DMS53 (cell line): ENCODE measurements at places on chromosomes 16 and 17.

- DNase-seq = no peak
Measured at GRCh38 chr16:72983728-72984350, 64.1 kb downstream of the ZFHX3 start.

GRCh38 chr17:49162866-49163265, 30.3 kb downstream of the B4GALNT2 start:
- DNase-seq = no peak

DNA sequence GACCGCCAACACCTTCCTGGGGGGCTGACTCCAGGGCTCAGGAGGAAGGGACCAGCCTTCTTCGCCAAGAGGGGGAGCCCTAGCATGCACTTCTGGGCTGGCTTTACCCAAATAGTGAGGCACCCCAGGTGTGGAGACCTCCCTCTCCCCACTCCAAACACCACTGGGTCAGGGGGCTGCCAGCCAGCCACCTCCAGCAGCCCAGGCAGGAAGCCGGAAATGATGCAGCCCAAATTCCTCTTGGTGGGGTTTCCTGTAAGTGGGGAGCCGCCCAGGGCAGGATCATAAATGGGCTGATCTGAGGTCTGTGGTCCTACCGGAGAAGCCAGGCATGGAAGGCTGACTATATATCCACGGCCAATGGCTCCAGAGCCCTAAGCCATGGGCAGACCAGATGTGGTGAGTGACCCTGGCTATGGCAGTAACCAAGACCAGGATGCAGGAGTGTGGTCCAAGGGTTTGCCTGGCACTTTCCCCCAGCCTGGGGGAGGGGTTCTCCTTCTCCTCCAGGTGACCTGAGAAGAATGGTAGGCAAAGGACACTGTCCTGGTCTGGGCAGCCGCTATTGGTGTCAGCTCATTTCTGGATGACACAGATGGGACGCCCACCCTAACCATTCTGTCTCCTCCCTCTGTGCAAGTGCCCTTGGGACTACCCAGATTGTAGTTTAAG, 4.2 kb downstream of the GIT1 start:
- no peak for DNase-seq

DNA sequence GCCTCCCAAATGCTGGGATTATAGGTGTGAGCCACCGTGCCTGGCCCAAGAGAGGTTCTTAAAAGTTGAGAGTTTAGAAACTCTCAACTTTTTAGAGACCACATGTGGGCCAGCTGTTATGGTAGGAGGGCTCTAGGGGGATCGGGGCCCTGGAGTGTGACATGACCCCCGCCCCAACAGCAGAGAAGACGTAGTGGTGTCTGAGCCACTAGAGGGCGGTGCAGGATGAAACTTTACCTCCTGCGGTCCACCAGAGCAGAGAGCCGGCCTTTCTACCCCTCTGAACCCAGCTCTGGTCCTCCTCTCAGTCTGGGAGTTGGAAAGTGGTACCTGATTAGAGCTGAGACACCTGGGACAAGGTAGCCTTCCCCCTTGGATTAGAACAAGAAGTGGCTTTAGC, 7.4 kb downstream of the CDK5RAP3 start:
- peak; percentile 82 for DNase-seq

DNA sequence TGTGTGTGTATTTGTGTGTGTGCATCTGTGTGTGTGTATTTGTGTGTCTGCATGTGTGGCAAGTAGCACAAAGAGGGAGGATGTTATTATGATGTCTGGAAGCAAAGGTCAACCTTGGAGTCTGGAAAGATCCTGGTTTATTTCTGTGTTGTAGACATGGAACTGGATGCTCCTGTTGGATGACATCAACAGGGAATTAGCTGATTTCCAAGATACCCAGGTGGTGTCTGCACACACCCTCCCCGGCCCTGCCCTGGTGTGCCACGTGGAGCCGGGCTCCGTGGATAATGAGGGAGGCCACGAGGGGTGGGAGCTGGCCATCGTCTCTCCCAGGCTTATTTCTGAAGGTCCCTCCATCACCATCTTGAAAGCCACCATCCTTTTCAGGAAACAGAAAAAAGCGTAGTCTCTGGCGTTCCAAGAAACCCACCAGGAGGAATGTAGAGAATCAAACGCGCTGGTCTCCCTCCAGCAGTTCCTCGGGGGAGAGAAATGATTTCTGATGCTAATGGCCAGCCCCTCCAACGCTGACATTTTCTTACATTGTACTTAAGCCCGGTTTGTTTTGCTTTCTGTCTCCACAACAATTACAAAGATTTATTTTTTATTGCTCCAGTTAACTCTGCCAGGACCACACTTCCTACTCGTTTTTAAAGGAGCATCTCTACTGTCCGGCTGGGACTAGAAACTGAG, 93.3 kb downstream of the FOXL1 start:
- no peak for DNase-seq

DNA sequence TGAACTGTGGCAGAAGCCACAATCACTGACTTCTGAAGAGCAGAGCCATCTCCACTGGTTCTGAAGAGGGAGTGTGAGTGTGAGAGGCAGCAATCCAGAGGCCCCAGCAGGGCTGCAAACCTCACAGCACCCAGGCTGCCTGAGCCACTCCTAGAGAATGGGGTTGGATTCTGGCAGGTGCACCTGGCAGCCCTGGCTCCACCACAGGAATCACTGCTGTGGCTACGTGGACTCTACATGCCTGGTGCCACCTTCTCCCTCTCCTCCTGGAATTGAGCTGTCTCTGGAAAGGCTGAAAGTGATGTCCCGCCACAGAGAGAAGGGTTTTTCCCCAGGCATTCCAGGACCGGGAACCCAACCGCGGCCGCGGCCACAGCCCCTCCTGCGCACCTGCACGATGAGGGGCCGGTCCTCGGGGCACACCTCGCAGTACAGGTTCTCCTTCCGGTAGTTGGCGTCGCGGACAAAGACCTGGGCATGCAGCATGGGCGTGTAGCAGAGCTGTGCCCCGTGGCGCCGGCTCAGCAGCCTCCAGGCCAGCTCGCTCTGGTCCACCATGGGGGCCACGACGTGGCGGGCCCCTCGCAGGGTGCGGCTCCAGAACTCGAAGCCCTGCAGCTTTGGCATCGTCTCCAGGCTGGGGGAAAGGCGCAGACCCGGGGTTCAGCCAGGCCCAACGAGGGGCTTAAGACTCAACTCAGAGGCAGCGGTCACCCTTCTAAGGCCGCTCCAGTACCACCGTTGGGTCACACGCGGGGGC, 991 bp downstream of the DUS1L start:
- peak; percentile 88 for DNase-seq

DNA sequence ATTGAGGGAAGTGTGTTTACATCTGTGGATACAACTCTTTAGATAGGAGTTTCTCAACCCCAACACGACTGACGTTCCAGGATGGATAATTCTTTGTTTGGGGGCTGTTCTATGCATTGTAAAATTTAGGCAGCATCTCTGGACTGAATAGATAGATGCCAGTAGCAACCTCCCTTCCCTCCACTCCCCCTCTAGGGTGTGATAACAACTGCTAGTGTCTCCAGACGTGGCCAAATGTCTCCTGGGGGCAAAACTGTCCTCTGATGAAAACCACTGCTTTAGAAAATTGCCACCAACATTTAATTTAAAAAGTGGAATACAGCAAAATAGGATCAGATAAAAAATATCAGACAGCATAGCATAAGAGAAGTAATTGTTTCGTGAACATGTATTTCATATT, 79.9 kb downstream of the HS3ST3A1 start:
- no peak for DNase-seq

- DNase-seq = peak; percentile 45
Measured at GRCh38 chr17:77417575-77417974, 276.8 kb downstream of the SEC14L1 start.

- peak; percentile 92 for DNase-seq
Measured at GRCh38 chr16:23182206-23182678, 303 bp upstream of the SCNN1G start.

DNA sequence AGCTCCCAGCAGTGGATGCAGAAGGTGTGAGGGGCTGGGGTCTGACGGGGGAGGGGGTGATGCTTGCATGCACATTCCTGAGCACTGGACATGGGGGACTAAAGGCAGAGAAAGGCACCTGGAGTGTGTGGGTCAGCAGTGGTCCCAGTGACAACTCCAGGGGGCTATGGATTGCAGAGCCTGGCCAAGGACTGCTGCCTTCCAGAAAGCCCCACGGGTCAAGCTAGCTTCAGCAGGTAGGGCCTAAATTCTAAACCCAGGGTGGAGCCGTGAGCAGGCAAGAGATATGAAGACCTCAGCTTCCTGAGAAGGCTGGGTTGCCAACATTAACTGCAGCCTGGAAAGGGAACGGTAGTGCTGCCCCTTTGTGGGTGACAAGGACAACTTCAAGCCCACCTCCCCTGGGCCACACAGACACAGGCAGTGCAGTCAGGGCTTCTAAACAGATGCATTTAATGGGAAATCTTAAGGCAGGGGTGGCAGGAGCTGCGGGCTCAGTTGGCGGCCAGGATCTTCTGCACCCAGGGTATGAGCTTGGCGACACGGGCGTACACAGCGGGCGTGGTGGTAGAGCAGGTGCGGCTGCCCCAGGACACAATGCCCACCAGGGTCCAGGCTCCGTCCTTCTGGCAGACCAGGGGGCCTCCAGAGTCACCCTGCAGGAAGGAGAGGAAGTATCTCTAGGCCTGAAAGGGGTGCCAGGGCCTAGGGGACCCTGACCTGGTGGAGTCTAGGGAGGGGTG, 3.1 kb downstream of the CTRB2 start:
- DNase-seq = no peak

DNA sequence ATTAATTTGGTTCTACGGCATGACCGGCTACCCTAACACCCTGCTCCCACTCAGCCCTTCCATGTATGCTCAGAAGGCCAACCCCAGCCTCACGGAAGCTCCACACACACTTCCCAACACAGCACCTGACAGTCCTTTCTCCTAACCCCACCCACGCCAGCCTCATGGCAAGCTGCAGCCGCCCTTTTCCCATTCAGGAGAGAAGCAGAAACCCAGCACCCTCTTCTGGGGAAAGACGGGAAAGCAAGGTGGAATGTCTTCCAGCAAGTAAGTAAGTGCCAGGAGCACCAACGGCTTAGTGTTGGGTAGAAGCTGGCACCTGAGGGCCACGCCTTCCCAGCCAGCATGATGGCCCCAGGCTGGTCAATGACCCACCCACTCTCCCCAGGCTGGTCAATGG, 32.1 kb downstream of the ABR start:
- peak; percentile 72 for DNase-seq

DNA sequence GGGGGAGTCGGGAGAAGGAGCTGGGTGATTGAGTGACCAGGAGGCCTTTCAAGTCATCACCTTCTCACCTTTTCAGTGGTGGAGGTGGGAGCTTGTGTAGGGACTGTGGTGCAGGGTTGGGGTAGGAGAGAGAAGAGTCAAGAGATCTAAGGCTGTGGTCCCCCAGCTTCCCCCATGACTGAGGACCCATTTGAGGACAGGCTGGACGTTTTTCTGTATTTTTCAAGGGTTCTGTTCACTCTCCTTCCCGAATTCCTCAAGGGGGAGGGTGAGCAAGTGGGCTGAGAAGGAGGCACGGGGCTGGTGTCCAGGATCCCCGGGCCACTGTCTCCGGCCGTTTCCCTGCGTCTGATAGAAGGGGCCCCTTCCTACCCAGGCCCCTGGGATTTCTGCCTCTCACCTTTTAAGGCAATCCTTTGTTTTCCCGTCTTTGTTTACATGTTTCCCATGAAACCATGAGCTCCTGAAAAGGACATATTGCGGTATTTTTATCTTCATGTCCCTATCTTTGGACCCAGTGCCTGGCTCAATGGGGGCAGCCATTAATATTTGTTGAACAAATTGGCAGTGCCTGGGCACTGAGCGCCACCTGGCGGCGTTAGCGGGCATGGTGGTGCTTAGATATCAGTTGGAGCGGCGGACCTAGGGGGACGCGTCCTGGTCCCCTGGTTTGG, 9.2 kb upstream of the CD300A start:
- DNase-seq = peak; percentile 86

GRCh38 chr17:28810437-28810836, 32.2 kb downstream of the FAM222B start:
- no peak for DNase-seq

GRCh38 chr16:67128887-67129286, 19.1 kb downstream of the PHAF1 start:
- DNase-seq = no peak

DNA sequence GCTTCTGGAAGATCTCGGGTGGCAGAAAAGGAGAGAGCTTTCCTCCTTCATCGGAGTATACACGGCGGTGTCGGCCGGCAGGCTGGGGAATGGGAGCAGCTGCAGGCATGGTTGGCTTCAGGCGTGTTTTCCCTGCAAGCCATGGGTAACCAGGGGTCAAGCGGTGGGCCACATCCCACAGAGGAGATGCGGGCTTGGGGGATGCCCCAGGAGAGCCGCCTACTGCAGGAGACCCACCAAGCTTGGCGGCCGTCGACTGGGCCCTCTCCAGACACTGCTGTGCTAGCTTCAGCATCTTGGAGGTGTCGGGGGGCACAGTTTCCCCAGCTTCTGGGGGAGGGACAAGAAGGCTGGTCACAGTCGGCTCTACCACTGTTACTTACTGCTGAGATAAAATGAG, 4.2 kb downstream of the VPS9D1 start:
- no peak for DNase-seq

- no peak for DNase-seq
Measured at GRCh38 chr16:11089504-11090124, 145.2 kb downstream of the CLEC16A start.

- DNase-seq = no peak
Measured at GRCh38 chr16:50584033-50584722, 36.0 kb downstream of the NKD1 start.

DNA sequence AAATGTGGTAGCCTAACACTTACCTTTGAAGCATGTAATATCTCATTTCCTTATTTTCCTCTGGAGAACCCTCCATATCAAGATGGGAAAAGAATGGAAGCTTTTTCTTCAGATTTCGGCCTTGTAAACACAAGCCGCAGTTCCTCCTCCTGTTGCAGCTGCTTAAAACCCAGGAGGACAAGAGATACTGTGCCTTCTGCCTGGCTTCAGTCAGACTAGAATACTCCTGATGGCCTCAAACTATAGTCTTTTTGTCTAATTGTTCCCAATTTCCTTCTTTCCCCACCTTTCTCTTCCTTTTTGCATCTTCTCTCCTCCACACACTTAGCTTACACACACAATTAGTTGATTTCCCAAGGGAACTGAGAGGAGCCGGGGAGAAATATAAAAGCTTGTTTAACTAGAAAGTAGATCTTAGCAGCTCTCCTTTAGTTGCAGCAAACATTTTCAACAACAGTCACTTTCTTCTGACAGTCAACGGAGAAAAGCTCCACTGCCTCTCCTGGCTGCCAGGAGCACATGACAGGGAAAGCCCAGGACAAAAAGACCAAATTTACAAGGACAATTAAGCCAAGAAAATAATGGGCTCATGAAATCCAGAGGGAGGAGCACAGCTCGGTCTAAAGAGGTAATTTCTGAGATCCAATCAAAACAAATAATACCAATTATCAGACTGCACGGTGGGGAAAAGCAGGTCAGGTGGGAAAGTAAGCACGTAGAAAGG, 76.4 kb upstream of the C17orf78 start:
- no peak for DNase-seq
